Stimulated activated CD4-positive, alpha-beta T cell treated with anti-CD3 and anti-CD28 coated beads, Interleukin-15, amount 100 ng/mL, for 24 hours (primary cell): ENCODE measurements at places on chromosomes 11 and 22.

DNA sequence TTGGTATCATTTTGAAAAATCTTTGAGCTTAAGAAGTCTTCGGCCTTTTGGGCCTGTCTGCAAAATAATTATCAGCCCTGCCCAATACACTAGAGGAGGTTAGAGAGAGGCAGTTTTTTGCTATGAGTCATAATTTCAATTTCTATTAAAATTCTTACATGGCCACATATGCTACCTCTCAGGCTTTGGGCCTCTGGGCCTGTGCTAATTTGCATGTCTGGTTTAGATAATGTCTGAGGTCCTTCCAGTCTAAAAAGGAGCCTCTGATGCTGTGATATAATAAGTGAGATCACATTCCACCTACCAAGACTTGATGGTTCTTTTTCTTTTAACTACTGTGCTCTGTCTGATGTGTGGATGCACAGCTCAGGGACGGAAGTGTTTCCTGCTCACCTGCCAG is 70.8 kb downstream of the KCNJ1 start:
- DNase-seq: no peak

GRCh38 chr22:41563051-41563711 is 2.4 kb downstream of the CSDC2 start:
- DNase-seq: no peak

DNA sequence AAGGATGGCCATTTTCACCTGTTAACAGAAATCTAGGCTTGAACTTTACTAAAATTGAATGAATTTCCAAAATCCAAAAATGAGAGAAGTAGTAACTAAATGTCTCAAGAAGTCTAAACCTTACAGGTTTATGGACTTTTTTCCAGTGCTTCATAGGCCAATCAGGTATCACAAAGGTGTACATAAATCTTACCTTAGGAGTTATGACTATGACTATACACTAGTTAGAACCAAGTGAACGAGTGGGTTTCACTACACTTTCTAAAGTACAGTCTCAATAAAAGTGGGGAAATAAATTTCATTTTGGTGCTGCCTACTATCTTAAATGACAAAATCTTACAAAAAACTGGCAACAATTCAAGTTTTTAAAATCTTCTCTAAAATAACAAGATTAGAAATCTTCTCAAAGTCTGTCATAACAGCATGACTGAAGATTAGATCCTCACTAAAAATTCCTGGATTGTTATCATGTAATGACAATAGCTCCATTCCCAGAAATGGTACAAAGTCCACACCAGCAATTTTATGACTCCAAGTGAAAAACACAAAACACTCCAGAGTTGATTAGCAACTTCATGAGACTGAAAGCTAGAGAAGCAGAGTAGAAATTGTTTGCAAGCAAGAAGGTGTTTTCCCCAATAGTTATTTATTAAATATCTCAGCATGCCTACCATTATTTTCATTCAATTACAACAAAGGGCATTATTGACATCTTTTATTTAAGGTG is 20.9 kb downstream of the SOX6 start:
- no peak for DNase-seq

DNA sequence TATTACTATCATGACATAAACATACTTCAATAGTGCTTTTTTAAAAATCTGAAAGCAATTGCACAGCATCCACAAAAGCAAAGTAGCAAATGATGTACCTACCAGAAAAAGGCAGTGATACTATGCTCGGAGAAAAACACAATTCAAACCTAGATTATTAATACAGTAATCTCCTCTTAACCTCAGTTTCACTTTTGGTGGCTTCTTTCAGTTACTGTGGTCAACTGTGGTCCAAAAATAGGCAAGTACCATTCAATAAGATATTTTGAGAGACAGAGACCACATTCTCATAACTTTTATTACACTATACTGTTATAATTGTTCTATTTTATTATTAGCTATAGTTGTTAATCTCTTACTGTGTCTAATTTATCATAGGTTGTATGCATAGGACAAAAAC is 20.8 kb downstream of the KCNA4 start:
- no peak for DNase-seq

GRCh38 chr11:67252831-67253239 is 13.4 kb upstream of the GRK2 start:
- no peak for DNase-seq

- no peak for DNase-seq
These were observed 1.9 kb downstream of the TEAD1 start for GRCh38 chr11:12675951-12676711.

DNA sequence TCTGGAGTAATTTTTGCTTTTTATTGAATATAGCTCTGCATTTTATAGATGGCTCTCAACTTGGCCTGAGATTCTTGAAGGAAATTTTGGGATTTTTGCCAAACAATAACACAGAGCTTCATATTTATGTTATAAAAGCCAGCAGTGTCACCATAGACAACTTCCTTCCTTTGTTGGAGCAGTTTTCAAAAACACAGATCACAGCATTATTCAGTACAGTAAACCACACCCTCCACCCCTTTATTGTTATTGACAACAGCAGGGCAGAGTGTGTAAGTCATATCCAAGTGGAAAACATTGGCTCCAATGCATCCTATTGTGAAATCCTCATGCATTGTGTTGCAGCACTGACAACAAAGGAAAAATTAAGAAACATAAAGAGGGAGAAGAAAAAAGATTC is 62.6 kb upstream of the PRSS23 start:
- DNase-seq: no peak

- no peak for DNase-seq
These were observed 111.9 kb downstream of the MED15 start for GRCh38 chr22:20619045-20619892.

DNA sequence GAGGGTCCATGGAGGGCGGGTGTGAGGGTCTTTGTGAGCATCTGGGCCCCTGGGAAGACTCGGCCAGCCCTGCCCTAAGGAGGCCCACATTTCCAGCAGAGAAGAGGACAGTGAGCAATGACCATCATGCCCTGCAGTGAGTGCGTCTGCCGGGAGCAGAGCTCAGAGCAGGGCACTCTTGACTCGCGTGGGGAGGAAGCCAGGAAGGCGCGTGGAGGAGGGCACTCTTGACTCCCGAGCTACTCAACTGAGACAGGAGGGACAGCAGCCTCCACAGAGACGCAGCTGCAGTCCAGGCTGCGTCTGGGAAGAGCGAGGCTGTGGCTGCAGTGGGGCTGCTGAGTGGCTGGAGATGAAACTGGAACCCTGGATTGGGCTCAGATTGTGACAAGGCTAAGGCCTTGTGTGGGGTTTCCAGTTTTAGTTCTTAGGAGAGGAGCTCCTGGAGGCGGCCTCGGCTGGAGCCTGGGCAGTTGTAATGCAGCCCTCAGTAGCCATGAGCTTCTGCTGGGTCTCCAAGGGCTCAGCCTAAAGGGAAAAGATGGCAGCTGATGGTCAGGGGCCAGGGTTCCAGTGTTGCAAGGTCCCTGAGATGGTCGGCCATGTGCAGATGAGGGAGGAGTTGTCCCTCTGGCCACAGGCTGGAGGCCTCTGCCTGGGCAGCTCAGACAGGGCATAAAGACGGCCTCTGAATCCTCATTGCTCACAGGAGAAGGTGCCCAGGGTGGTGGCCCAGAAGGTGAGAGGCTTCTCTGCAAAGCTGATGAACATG is 264.7 kb upstream of the B3GAT1 start:
- no peak for DNase-seq

- DNase-seq: no peak
These were observed 28.8 kb downstream of the BTG4 start for GRCh38 chr11:111483431-111483830.

DNA sequence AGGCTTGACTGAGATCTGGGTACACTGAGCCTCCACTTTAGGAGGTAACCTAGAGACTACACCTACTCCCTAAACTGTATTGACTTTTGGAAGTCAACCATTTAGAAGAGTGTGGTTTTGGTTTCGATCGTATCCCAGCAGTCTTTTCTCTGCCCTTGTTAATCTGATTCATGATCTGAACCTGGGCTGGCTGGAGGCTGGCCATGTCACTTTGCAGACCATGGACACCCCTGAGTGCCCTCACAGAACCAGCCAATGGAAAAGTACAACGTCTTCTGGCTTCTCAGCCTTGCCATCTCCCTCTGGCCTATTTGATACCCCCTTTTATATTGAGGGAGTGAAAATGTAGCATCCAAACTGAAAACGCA is 10.8 kb downstream of the EHF start:
- no peak for DNase-seq

GRCh38 chr11:115705200-115705599 is 201.0 kb upstream of the CADM1 start:
- no peak for DNase-seq

- peak; percentile 35 for DNase-seq
These were observed 19.7 kb downstream of the MYO7A start for GRCh38 chr11:77147668-77148321.

DNA sequence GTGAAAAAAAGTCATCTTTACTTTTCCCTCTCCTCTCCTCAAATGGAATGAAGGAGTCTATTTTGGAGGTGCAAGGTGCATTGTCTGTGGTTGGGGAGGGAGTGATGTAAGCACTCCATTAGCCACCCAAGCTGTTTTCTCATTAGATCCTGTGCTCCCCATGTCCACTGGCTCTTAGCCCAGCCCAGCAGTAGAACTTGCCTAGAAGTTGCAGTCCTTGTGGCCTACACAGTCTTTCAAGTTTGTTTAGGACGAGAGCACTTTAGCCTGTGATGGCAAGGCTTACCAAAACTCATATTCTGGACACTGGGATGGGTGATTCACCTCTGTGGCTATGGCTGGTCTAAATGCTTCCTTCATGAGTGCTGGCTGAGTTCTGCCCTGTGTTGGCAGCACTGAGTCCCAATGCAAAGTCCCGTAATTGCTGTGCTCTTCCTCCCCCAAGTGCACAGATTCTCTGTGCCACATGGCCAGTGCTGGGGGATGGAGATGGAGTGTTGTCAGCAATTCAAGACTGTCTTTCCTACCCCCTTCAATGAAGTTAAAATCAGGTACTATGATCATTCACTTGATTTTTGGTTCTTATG is 15.8 kb downstream of the SLC22A25 start:
- DNase-seq: no peak

GRCh38 chr11:61536676-61537270 is 28.2 kb downstream of the LRRC10B start:
- DNase-seq: no peak

GRCh38 chr22:38314933-38315822 is 2.1 kb downstream of the CSNK1E start:
- no peak for DNase-seq

DNA sequence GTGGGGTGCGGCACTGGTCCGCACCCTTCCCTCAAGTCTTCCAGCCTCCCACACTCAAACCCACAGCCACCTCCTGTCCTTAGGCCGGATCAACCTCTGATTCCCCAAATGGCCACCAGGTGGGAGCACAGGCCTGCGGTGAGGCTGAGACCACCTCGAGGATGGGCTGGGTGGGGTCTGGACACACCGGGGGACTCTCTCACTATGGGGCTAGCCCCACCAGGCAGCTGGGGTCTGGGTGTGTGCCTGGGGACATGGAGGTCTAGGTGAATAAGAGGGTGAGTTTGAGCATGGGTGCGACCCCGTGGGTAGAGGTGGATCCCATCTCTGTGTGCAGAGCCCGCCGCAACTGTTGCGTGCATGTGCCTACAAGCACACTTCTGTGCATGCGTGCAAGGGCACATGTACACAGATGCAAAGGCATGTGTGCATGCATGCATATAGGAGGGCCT is 32.6 kb downstream of the MYO18B start:
- no peak for DNase-seq
